ENCODE measurements at places on chromosomes 11 and 22. TPM values are rescaled to one million over a fixed set of nuclear protein-coding genes. Genes with fewer than 3 reads are reported as not detected.

FAM180B gene
- total RNA-seq: not detected

MMP13 gene
- 0.13 TPM for total RNA-seq

VSTM5 gene
- total RNA-seq: not detected

SLC5A12 gene
- not detected for total RNA-seq

PLEKHB1 gene
- total RNA-seq: 43.0 TPM

B4GALNT4 gene
- total RNA-seq: not detected

DTX4 gene
- total RNA-seq: 22.6 TPM

NXPE2 gene
- total RNA-seq: not detected

DNAL4 gene
- total RNA-seq: 14.4 TPM

NXPE4 gene
- not detected for total RNA-seq

FDXACB1 gene
- total RNA-seq: 1.8 TPM
